ENCODE measurements at places on chromosomes 4 and X.

GRCh38 chr4:94583914-94584641 is 132.3 kb downstream of the PDLIM5 start:
- DNase-seq = no peak

DNA sequence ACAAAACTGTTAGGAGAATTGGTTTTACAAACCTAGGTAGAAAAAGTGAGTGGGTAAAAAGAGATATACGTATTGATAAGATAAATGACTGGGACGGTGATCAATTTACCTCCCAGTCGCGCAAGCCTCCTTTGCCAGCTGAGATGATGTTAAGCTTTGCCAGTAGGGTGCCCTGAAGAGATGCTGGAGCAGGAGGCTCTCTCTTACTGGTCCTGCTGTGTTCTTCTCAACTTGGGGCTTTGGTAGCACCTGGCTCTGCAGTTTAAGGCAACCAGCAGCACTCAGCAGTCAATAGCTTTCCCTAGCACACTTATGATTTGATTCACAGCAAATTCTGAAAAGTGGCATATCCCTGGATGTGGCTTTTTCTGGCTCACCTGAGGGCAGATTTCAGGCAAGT is 1461.7 kb downstream of the ADGRL3 start:
- no peak for DNase-seq

DNA sequence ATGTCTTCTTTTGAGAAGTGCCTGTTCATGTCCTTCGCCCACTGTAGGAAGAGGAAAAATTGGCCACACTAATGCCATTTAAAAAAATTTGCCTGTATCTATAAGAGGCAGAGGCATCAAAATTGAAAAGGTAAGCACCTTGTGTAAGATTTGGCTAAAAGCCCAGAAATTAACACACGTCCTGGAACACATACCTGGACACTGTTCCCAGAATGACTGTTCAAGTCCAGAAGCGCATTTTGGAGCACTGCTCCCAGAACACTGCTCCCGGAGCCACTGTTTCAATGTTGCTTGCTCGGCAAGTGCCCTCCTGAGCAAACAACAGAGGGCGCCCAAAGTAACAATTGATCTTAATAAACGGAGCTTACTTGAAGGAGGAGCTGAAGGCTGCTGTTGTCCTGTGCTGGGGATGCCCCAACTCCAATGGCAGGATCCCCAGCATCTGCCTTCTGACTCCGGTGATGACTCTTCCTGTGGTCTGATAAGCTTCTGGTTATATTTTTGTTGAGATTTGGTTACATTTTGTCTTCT is 1958.6 kb downstream of the C4orf33 start:
- DNase-seq = no peak

DNA sequence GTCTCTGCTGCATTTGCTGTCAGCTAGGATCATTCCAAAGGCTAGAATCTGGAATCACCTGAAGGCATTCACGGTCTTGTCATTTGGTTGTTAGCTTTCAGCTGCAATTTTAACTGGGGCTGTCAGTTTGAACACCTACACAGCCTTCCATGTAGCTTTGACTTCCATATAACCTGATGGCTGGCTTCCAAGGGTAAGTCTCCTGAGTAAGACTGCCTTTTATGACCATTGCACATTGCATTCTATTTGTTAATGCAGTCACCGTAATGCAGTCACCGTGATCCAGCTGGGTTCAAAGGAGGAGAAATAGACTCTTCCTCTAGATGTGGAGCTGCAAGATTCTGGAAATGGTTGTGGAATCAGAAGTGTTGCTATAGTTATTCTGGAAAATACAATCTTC is 1284.2 kb downstream of the ADGRL3 start:
- no peak for DNase-seq

GRCh38 chr4:130485371-130485770 is 1389.4 kb downstream of the C4orf33 start:
- DNase-seq = no peak

GRCh38 chrX:147522981-147523380 is 388.7 kb upstream of the FMR1 start:
- no peak for DNase-seq

GRCh38 chr4:164221631-164222030 is 532.3 kb upstream of the SMIM31 start:
- DNase-seq = no peak

DNA sequence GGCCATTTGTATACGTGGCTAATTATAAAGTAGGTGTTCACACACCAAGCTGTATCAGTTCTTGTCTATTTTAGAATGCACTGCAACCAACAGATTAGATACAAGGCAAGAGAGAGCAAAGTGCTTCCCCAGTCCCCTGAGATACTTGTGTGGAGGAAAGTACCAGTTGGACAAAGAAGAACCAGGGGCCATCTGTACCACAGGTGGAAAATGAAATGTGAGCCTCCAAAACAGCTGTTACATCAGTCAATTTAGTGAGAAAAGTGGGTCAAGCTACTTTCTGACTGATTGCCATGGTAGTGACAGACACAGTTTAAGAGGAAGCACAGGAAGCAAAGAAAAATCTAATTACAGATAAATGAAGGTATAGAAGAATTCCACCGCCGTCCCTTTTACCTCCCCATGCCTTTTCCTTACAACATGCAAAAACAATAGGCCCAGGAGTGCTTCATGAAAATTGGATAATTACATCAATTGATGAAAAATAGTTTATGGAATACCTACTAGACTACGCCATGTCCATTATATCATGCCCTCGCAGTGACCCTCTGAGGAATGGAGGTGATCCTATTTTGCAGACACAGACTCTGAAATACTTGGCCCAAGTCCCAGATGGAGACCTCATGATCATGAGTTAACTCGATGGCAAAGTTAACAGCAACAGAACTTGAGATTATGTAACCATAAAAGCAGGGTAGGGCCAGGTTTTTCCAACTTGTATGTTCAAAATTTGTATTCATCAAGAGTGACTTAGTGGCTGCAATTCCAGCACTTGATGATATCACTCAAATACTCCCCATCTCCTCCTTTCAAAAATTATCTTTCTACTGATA is 15.8 kb downstream of the SMPX start:
- no peak for DNase-seq

DNA sequence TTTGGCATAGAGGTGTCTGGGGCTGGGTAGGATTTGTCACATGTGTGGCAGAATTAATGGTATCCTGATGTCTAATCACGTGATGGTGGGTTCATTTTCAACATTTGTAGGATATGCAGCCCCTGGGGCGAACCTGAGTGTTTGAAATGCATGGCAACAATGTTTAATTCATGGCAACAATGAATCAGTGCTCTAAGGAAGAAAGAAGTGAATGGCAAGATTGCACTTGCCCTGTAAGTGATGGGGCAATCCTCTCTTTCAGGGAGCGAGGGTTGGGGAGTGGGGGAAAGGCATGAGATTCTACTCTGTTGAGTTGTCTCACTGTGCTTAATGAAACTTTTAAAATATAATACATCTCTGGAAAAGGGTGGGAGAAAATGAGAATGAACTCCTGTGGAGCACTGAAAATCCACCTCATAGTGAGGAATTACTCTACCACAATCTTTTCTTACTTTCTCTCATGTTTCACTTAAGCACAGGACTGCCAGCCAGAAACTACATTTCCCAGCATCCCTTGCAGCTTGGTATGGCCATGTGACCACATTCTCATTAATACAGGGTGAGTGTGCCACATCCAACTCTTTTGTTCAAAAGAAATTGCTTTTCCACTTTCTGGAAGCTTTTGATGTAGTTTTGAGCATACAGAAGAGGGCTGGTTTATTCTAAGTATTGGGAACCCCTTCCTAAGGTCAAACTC is 64.0 kb upstream of the PGM2 start:
- DNase-seq = no peak

DNA sequence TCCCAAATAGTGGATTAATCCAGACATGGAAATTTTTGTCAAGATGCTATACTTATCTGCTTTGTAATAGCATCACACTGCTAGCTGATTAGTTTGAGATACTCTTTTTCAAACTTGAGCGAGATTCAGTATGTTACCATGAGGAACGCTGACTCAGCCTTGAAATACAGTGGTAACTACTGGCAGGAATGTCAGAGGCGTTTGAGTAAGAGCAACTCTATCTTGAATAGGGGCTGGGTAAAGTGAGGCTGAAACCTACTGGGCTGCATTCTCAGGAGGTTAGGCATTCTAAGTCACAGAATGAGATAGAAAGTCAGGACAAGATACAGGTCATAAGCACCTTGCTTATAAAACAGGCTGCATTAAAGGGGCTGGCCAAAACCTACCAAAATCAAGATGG is 2519.6 kb downstream of the ARAP2 start:
- DNase-seq = no peak

- DNase-seq = no peak
Measured at GRCh38 chr4:103853627-103854026, 133.8 kb upstream of the TACR3 start.

DNA sequence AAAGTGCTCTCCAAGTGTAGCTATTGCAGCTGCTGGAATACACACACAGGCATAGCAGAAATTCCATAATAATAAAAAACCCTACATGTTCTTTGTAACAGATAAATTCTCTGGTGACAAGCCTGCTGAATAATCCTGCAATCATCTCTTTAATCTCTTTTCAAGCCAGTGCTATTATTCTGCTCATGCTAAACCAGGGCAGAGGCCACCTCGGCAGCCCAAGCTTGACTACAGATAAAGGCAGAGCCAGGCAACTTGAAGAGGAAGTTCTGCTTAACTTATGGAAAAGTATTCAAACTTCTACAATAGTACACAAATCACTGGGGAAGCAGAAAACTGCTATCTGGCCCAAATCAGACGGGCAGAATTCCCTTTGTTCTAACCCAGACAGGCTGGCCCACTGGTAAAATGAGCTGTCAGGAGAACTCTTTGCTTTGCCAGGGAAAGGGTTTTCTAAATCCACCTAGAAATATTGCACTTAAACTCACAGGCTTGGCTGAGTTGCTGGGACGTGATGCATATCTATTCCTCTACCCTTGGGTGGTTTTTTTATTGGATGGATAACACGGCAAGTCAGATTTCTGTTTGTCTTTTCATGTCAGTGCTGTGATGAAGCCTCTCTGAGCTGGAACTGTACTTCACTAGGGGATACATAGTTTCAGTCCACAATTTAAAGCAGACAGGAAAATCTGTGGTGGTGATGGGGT is 70.5 kb downstream of the GATB start:
- DNase-seq = no peak

DNA sequence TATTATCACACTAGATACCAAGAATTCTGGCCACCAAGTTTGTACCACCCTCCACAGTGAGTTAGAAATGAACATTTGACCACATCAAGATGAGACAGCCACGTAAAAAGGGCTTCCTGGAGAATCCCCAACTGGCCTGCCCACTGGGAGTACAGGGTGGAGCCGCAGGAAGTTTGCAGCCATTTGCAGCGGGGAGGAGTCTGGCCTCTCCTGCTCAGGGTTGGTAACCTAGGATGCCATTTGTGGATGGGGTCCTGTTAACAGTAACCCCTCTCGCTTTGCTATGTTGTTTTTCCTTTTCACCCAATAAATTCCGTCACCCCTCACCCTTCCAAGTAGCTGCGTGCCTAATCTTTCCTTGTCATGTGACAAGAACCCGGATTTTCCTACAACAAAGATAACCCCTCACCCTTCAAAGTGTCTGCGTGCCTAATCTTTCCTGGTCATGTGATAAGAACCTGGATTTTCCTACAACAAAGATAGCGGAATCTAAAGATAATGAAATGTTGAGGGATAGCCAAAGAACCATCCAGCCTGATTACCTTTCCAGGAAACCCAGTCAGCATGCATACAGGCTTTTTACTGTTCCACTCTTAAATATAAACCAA is 245.4 kb downstream of the NAF1 start:
- no peak for DNase-seq

GRCh38 chrX:55206162-55206941 is 13.8 kb upstream of the PAGE5 start:
- DNase-seq = no peak

DNA sequence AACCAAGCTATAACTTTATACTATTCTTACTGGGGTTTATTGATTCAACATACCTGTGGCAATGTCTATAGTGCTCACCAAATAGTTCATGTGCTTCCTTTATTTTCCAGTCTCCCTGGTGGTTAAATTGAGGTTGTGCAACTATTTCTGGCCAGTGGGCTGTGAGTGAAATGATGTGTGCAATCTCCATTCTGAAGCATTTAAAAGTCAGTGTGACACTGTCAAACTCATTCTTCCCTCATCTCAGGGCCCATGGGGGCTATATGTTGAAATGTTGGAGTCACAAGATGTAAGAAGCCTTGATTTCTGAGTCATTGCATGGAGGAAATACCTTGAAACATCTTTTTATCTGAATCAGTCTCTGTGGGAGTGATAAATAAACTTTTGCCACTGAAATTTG is 414.3 kb upstream of the RPS6KA3 start:
- DNase-seq = peak; percentile 56

DNA sequence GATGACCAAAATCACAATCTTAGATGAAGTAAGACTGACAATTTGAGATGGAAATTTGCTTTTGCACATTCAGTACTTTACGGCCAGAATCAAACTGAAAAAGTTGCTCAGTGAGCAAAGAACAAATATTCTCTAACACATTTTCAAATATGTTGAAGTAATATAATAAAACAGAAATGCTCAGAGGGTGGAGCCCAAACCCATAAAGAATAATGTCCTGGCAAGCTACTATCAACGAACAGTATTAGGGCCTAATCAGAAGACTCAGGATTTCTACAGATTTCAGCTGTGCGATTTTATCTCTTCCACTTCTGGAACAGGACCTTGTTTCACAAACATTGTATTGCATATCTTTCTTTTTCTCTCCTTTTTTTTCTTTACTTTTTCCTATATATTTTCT is 505.0 kb downstream of the TECRL start:
- DNase-seq = no peak

DNA sequence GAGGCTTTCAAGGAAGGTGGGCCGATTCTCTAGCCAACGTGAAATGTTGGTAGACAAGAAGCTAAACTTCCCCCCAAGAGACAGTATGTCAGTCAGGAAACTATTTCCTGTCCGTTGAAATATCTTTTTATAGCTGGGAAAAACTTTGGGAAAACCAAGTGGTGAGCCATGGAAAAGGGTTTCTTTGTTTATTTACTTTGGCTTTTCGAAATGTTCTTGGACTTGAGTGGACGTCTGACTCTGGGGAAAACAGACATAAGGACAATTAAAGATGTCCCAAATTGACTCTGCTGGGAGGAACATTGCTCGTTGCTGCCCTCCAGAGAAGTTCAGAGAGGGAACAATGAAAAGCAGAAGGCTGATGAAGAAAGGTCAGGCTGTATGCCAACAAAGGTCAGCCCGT is 295.4 kb downstream of the RAPGEF2 start:
- no peak for DNase-seq

GRCh38 chr4:19241895-19242294 is 1009.8 kb upstream of the SLIT2 start:
- DNase-seq = no peak

DNA sequence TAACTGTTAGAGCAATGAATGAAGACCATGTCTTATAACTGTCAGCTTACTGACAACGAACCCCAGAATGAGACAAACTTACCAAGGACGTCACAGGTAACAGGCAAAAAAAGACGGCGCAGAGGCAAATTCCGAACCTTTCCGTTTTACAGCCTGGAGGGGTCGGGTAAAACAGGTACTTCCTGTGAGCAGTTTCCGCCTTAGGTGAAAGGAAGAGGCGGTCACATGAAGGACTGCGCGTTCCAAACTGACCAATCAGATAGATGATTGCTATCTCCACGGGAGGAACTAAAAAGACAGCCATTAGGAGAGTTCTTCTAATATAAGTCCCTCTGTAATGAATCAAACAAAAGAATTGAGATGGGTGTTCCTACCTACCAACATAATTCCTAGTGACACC is at the start of gene COX7B2:
TSS of gene COX7B2 (minus strand) at position 168 of the 400 bp plus-strand sequence. CDS start 174,053 bp downstream, outside the sequence.
- DNase-seq = no peak
